ENCODE measurements at places on chromosomes 2 and 18.

- DNase-seq = no peak
These were observed 13.8 kb upstream of the TMEM200C start for GRCh38 chr18:5909125-5909524.

- peak; percentile 91 for DNase-seq
These were observed 27.6 kb downstream of the MRPL33 start for GRCh38 chr2:27798948-27799645.

- DNase-seq = no peak
These were observed 161.6 kb downstream of the LDLRAD4 start for GRCh38 chr18:13379930-13380690.

DNA sequence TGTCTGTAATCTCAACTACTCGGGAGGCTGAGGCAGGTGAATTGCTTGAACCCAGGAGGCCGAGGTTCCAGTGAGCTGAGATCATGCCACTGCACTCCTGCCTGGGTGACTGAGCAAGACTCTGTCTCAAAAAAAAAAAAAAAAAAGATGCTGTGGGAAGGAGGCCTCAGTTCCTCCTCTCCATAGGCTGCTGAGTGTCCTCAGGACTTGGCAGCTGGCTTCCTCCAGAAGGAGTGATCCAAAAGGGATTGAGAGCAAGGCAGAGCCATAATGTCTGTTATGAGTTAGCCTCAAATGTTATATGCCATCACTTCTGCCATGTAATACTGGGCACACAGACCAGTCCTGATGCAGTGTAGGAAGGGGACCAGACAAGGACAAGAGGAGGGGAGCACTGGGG lies 6.6 kb upstream of the NPC1 start:
- DNase-seq = no peak

Measured in esophagus muscularis mucosa (tissue), 4 donors.